ENCODE measurements at places on chromosomes 1 and 21. TPM values are rescaled to one million over a fixed set of nuclear protein-coding genes. Genes with fewer than 3 reads are reported as not detected.

Gene SHCBP1L
- total RNA-seq = not detected

Gene SPRR1B
- total RNA-seq = not detected

DNA sequence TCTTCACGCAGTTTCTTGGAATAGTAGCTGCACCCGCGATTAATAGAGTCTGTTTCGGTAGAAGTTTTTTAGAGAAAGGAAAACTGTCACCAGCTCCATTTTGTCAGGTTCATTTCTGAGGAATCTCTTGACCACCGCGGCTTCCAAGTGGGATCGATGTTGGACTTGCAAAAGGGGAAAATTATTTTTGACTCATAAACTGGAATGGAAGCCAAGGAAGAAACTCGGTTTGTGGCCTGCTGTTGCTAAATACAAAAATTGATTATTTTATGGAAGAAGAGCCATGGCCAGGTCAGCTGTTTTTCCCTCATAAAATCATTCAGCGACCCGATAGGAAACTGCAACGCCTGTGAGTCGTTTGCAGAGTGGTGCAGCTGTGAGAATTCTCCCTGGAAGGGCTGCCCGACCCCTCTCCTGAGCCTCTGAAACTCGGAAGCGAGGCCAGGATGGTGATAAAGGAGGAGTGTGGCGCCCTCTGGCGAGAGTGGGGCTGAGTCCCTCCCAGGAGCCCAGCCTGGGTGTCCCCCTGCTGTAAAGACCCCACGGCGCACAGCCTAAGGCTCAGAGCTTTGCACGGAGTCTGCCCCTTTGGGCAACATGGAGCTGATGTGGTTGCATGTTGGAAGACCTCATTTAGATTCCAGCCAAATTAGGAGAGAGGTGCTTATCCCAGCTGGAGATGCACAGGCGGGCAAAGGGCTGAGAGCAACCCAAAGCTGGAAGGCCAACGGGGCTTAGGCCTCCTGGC is 83.6 kb upstream of the SLC25A33 start:
- peak; percentile 83 for DNase-seq

Gene C4BPA
- 175 TPM for total RNA-seq

GRCh38 chr1:1306070-1306660 is 1.6 kb downstream of the ACAP3 start:
- no peak for DNase-seq

DNA sequence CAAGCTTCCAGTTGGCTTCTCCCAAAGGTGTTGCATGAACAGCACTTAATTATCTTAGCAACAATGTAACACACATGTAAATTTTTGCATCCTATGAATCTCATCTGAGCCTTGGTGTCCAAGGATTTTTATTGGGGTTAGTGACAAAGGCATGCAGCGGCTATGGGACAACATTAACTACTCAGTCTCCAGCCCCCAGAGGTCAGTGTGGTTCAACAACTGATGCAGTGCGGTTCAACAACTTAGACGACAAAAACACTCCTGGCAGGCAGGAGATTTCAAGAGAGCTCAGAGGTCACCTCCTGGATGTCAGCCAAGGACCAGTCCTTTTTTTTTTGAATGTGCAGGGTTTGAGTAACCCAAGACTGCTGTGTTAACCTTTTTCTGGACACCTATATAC is 77.5 kb upstream of the HMCN1 start:
- no peak for DNase-seq

- no peak for DNase-seq
These were observed 70.8 kb upstream of the LRRN2 start for GRCh38 chr1:204756349-204756748.

Gene AK5
- total RNA-seq = not detected

DNA sequence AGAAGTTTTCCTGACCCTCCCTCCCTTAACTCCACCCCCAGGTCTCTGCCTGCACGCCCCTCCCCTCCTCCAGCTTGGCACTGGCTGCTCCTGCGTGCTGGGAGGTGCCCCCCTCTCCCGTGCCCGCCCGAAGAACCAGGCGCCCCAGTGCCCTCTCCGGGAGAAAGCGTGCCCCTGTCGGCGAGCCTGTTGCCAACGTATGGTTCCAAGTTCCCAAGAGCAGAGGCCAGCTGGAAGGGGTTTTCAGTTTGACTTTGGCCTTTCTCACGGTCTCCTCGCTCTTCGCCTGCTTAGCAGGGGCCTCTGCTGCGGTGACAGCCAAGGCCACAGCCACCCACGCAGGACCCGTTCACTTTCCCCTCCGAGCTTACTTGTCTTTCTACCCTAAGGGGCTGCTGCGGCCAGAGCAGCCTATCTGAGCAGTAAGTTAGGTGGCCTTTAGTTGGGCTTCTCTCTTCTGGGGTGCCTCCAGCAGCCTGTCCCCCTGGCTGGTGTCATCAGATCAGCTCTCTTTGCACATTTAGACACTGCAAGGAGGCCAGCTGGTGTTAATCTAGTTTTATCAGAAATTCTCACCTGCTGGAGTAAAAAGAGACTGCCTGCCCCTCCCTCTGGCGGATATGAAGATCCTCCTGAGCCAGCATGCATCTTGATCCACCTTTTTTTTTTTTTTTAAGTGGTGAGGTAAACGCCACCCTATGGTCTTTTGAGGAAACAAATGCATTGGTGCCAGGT is 1.5 kb downstream of the STUM start:
- DNase-seq = no peak

DNA sequence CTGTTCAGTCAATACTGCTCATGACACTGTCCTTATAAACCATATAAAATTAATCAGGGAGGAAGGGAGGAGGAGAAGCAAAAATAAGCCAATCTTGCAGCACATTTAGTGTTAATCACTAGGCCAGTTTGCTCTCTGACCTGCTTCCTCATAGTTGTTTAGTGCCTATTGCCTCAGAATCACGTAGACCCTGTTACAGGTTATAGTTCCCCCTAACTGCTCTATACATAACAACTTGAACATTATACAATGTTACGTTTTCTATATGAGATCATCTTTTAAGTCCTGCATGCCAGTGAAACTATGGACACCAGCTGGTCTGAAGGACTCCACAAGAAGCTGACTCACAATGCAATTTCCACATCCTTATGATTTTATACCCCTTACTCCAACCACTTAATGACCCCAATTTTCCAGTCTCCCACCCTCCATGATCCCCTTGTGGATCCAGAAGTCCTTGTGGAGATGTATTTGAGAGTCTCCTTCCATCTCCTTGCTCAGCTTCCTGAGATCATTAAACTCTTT is 34.9 kb upstream of the TACSTD2 start:
- no peak for DNase-seq

GRCh38 chr1:213110349-213111300 is 59.6 kb downstream of the RPS6KC1 start:
- DNase-seq = no peak

Gene LCE1B
- not detected for total RNA-seq

Gene NFIA
- total RNA-seq = 66.6 TPM

Gene GSTM5
- total RNA-seq = 18.1 TPM

DNA sequence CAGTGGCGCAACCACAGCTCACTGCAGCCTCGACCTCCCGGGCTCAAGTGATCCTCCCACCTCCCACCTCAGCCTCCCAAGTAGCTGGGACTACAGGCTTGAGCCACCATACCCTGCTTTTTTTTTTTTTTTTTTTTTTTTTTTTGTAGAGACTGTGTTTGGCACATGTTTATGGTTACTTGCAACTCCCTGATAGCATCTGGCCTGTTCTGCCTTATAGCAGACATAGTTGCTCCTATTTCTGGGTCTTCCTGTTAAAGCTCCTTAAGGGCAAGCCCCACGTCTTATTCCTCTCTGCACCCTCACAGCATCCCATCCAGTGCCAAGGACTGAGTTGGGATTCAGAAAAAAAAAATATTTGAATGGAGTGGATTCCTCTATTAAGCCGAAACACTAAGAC is 17.1 kb upstream of the CNR2 start:
- no peak for DNase-seq

Gene MCM3AP
- total RNA-seq = 92.2 TPM

DNA sequence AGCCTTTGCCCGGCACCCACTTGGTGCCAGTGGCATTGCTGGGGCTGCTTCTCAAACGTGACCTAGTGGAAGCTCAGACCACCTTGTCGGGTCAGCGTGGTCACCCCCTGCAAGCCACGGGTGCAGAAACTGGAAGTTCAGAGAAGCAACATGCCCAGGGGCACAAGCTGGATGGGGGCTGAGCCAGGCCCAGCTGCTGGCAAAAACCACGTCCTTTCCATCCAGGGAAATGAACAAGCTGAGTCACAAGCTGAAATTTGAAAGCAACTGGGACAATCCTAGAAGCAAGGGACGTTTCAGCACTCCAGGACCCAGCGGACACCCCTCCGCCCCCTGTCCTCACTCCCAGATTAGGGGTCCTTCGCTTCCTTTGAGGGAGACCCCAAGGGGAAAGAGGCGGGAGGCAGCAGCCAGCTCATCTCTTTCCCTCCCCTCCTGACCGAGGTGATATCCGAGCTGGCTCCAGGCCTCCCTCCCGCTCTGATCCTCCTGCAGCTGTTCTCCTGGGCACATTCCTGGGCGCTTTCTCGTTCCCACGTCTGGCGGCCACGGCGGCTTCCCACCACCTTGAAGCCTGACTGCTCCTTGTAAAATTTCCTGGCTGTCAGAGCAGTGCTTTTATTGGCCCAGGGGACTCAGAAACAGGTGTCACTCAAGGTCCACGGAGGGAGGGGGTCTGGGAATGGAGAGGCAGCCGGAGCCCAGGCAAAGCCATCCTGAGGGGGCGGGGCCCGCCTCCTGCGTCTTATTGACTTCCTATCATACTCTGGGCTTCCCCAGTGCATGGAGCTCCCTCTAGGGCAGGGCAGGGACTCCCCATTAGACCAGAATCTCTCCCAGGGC is 62.8 kb downstream of the PAX7 start:
- DNase-seq = no peak

DNA sequence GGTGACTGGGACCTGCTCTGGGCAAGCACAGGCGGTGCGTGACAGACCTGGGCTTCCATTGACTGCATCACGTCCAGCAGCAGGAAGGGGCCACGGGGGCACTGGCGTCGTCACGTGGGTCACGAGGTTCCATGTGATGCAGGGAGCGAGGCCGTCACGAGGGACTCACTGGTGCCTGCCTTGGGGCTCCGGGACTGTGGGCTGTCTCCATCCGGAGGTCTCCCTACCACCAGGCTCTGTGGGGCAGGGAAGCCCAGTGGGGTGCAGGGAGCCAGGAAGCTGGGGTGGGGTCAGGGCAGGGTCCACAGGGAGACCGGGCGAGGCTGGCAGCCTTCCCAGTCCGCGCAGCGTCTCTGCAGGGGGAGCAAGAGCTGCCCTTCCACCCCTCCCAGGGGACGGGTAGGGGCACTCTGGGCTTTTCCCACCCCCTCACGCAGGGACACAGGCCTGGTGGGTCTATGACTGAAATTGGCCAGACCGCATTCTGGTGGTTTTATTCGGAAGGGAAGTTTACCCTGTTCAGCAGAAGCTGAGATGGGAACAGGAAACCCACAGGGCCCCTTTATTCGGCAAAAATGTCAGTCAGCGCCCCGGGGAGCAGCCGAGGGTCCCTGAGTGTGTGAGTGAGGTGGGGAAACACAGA is 416 bp upstream of the TNFRSF14 start:
- peak; percentile 94 for DNase-seq

DNA sequence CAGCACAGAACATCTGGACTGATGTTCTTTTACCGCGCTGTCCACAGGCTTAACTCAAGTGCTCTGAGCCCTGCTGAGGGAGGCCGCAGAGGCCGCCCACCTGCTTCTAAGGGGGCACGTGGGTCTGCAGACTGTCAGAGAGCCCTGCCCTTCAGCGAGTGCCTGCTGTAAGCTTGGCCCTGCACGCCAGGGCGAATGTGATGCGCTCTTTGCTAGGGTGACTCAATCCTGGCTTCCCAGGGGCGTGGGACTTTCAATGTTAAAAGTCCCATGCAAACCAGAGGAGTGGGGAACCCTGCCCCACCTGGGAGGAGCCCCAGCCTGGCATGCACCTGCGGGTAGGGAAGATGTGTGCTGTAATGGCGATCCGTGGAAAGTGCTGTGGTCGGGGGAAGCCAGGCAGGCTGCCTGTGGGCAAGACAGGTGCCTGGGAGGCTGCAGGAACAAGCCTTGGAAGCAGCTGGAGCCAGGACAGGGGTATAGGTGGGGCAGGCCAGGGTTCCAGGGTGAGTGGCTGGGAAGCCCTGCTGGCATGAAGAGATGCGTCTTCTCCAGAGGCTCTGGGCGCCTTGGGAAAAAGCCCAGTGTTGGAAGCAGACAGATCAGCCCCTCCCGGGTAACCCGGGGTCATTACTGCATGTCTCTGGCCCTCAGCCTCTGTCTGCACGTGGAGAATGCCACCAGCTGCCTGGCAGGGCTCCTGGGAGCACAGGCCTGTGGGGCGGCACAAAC is 594 bp upstream of the PANK4 start:
- DNase-seq = no peak

Gene LIPI
- total RNA-seq = not detected

DNA sequence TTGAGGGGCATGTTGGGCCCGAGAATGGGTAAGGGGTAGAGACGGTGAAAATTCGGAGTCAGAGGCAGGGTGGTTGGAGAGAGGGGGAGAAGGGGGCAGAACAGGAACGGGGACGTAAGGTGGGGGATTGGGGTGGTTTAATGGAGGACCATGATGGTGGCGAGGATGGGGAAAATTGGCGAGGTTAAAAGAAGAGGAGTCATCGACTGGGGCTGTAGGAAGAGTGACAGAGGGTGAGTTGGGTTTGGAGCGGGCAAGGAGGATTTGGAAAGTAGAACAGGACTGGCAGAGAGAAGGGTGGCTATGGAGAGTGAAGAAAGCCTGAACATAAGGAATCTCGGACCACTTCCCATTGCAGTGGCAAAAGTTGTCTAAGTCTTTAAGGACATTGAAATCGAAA is 10.8 kb upstream of the ZBTB48 start:
- no peak for DNase-seq

DNA sequence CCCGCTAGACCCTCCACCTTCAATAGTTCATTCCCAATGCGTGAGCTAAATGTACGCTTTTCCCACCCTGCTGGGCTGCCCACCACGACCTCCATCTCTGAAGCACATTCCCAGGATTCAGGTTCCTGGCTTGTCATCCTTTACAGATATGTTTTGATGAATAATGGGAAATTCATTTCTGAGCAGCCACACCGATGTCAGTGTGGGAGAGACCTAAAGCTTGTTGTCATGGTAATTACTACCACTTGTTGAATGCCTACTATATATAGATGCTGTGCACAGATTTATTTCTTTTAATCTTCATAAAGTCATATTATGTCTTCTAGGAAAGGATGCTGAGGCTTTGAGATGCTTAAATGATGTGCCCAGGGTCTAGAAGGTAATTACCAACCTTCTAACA is 8.0 kb downstream of the RCSD1 start:
- DNase-seq = no peak

Gene USF1
- 67.6 TPM for total RNA-seq
